Omental fat pad (tissue), 4 donors: ENCODE measurements at places on chromosomes 3 and 15.

DNA sequence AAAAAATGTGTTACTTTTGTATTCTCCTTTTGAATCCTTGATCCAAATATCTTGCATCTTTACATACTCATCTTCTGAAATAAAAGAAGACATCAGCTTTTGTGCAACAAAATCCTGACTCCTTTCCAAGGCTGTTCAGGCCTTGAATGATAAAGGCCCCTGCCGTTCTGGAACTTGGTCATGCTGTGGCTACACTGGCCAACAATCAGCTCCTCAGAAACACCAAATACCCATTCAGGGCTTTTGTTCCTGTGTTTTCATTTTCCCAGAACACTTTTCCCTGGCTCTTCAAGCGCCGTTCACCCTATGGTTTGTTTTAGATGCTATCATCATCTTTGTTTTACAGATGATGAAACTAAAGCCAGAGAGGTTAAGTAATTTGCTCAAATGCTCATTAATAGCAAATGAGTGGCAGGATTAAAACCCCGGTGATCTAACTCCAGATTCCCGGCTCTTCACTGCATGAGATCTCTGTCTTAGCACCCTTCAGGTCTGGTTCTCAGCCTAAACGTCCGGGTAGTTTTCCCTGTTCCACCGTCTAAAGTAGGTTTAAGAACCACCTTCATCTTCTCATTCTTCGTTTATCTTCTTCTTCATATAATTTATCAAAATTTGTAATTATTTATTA, 58.3 kb downstream of the EPHA3 start:
- DNase-seq, result no peak

DNA sequence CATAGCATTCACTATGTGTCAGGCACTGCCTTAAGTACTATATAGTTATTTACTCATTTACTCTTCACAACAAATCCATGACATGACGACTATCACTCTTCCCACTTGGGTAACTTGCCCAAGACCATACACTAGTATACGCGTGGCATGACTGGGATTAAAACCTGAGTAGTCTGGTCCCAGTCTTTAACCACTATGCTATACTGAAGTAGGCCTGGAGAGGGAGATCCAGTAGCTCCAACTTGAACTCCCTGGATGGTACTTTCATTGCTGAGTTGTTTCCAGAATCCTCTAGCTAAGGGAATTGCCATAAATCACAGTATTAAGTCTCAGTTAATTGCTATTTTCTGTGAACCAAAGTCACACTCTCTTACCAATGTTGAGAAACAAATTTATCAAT, 116.2 kb upstream of the LSAMP start:
- DNase-seq, result no peak

- DNase-seq, result peak; percentile 18
Measured at GRCh38 chr3:127480196-127480954, 110.2 kb downstream of the TPRA1 start.

DNA sequence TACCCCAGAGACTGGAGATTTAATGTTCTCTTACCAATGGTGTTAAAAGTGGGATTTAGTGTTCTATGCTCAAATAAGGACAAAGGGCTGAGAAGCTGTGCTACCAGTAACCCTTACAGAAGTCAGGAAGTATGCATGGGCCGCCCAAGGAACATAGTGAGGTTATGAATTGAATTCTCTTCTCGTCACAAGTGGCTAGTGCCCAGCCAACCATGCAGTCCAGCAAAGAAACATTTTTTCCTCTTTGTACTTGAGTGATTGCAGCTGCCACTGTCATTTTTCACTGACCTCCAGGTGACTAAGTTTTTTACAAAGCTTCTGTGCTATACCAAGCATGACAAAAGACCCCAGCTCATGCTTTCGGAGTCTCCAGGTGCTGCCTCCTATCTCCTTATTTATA, 110.6 kb upstream of the DCBLD2 start:
- no peak for DNase-seq

GRCh38 chr15:75042730-75043508, 19.5 kb downstream of the PPCDC start:
- peak; percentile 32 for DNase-seq

DNA sequence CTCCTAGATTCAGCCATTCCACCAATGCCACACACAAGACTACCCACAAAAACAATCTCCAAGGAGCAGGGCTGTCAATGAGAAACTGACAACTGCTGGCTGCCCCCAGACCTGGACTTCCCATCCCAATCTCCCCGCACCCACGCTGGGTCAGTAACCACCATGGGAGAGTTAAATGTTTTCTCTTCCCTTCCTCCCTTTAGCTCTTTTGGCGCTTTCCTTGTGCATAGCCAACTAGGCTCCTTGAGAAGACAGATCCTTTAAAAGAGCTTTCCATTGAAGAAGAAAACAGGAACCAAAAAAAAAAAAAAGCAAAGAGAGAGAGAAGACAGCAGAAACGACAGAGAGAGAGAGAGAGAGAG, 8.3 kb downstream of the BCL6 start:
- DNase-seq, result no peak

GRCh38 chr15:90946941-90947576, 7.6 kb upstream of the RCCD1 start:
- DNase-seq, result no peak

DNA sequence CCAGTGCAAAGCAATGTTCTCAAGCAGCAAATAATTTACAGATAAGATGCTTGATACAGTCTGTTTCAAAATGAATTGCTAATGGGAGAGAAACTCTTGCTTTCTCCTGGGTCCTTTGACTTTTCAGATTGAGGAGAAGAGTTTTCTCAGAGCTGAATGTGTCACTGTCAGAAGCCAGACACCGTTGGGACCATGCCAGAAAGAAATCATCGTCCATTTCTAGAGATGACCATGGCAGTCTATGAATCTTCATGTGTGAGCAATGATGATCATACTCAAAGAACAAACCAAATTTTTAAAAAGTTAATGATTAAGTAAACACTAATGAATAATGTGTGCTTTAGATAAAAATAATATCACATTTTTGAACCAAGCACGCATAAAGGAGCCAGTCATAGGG, 77.6 kb downstream of the ZNF385D start:
- no peak for DNase-seq

DNA sequence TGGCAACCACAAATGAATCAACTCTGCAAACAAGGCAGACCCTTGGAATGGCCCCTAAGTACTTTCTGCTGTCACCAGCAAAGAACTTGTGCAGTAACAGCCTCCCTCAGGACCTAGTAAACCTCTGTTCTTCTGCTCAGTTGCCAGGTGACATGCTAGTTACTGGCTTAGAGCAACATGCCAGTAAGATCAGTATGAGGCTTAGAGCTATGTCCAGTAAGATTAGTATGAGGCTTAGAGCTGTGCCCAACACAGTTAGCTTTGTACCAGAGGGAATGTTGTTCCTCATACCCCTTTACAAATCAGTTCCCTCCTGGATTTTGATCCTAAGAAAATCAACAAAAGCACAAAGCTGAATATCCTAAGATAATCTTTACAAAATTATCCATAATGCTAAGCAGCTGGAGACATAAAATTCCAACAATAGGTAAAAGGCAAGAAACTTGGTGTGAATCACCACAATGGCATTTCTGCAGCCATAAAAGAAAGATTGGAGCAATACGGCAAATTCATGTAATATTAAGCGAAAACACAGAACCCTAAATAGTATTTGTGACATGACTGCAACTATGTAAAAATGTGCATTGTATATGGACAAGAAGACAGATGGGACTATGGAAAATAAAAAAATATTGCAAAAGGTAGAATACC, 107.3 kb upstream of the LPP start:
- DNase-seq, result no peak

DNA sequence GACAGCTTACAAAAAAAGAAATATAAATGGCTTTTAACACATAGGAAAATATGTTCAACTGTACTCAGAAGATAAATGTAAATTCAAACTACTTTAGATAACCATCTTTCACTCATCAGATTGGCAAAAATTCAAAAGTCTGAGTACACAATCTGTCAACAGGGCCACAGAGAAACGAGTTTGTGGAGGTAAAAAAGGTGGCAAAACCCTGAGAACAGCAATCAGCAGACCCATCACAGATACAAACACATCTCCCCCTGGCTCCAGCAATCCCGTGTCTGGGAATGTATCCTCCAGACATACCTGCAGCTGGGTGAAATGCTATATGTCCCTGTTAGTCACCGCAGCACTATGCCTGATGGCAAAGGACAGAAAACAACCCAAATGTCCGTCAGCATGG, 149.5 kb downstream of the OSBPL10 start:
- DNase-seq, result no peak

DNA sequence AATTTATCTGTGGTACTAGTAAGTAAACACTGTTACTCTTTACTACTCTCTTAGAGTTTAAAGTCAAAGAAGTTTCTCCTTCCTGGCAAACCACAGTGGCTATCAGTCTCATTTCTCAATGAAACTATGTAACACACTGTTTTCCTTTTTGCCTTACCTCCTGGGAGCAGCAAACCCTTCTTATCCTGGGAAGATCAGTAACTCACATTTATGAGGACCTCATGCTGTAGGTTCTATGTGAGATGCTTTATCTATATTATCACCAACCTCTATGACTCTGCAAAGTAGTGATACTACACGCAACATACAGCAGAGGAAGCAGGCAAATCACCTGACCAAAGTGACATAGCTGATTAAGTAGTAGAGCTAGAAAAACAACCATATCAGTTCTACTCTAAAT, 35.3 kb downstream of the PBRM1 start:
- no peak for DNase-seq

- DNase-seq, result no peak
Measured at GRCh38 chr3:68958932-68959331, 26.6 kb upstream of the TAFA4 start.

- DNase-seq, result peak; percentile 51
Measured at GRCh38 chr15:40506964-40507571, 36.3 kb downstream of the CHST14 start.

- no peak for DNase-seq
Measured at GRCh38 chr15:73607843-73608242, 25.3 kb downstream of the NPTN start.

DNA sequence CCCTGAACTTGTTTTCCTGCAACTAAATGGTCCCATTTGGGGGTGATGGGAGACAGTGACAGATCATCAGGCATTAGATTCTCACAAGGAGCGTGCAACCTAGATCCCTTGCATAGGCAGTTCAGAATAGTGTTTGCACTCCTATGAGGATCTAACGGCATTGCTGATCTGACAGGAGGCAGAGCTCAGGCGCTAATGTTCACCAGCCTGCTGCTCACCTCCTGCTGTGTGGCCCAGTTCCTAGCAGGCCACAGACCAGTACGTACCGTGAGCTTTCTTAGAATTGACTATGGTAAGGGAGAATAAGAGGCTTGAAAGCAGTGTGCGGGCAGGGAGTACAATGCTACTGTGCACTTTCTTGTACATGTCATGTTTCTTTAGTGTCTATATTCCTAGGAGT, 17.6 kb upstream of the PLA2G4E start:
- DNase-seq, result no peak

- no peak for DNase-seq
Measured at GRCh38 chr3:4644951-4645350, 151.8 kb downstream of the ITPR1 start.

DNA sequence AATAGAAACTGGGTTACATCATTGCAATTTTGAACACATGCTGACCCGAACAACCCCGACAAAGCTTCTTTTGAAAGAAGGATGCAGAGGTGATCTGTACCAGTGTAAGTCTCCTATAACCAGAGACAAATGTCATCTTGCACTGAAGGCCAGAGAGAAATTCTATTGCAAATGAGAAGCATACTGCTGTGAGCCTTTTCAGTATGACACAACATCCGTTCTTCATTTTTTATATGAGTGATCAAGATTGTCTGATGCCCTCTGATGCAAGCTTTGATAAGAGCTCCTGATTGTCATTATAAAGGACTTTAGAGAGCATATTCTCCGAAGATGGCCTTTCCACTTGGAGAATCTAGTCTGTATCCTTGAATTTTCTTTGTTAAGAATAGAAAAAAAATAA, 36.9 kb downstream of the PCOLCE2 start:
- DNase-seq, result no peak

- DNase-seq, result no peak
Measured at GRCh38 chr3:107523539-107524325, 970 bp downstream of the BBX start.

- no peak for DNase-seq
Measured at GRCh38 chr3:13570391-13571194, 21.7 kb downstream of the FBLN2 start.

GRCh38 chr3:71718072-71718471, 7.1 kb downstream of the EIF4E3 start:
- DNase-seq, result no peak

DNA sequence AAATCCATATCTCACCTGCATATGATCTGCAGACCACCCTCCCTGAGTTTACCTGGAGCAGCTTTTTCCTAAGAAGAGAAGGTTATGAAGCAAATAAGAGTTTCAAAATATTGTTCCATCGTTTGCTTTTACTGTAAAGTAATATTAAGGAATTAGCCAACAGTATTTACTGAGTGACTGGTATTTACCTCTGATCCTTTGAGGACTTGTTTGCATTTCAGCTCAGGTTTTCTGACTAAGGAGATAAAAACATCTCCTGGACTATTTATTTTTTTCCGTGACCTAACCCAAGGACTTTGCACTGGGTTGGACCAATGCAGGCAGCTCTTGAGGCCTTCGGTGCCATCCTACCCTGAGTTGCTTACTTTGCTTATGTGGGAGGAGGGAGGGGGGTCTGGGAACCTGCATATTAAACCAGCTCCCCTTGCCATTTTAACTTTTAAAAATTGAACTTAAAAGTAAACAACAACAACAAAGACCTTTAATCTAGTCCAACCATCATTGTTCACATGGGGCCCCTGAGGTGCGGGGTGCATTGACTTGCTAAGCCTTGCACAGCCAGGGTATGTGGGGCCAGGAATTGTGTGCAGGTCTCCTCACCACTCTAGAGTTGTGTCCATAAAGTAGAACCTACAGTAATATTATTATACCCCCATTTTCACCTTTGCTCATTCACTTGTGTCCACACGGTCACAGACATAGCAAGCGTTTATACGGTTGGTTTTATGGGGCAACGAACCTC, 39.3 kb downstream of the TRAK1 start:
- DNase-seq, result no peak

GRCh38 chr15:78061963-78062427, 15.5 kb downstream of the TBC1D2B start:
- no peak for DNase-seq

DNA sequence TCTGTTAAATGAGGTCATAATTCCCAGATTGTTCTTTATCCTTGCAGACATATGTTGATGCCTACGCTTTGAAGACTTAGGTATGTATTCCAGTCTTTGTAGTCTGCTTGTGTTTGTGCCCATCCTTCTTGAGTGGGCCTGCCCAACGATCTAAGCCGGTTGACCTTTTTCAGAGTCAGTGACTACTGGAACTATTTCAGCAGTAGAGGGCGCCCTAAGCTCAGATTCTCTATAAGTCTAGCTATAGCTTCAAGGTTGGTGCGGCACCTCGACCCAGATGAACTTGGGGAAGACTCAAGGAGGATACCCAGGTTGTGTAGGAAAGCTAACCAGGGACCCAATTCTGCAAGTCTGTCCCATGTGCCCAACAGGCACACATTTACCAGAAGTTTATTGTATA, 228.8 kb upstream of the PPP2R3A start:
- DNase-seq, result no peak

DNA sequence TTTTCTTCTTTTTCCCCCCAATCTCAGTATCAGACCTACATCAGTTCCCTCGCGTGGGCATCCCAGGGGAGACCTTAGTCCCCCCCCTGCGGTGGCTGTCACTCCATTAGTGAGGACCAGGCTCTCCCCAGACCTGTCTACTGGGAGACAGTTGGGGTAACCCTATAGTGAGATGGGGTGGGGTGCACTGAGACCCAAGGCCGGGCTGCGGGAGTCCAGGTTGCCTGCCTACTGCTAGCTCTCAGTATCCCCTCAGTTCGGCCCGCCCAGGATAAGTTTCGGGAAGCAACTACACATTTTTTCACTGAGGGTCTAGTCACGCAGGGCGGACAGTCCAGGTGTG, 671 bp upstream of the DCUN1D1 start:
- no peak for DNase-seq

GRCh38 chr3:127473244-127474024, 117.1 kb downstream of the TPRA1 start:
- DNase-seq, result no peak
